ENCODE measurements at places on chromosomes 5 and 9.
A peak's percentile ranks its signal among the peaks of the same experiment; 100 is the strongest.

DNA sequence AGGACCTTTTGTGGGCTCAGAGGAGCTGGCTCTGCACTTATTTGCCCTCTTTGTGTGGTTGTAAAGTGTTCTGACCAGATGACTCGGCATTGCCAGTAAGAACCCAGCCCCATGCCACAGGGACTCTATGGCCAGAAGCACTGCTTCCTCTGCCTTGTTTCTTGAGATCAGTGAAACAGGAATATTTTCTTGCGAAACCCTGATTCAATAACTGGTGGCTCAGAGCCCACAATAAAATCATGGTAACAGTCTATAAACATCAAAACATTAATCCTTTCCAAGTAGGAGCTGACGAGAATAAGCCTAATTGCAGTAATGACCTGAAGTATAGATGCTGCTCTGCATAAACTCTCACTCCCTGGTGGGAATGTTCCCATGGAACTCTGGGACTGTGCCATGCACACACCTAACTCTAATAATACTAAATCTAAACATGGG lies 344.3 kb downstream of the ZNF608 start:
- no peak for DNase-seq

DNA sequence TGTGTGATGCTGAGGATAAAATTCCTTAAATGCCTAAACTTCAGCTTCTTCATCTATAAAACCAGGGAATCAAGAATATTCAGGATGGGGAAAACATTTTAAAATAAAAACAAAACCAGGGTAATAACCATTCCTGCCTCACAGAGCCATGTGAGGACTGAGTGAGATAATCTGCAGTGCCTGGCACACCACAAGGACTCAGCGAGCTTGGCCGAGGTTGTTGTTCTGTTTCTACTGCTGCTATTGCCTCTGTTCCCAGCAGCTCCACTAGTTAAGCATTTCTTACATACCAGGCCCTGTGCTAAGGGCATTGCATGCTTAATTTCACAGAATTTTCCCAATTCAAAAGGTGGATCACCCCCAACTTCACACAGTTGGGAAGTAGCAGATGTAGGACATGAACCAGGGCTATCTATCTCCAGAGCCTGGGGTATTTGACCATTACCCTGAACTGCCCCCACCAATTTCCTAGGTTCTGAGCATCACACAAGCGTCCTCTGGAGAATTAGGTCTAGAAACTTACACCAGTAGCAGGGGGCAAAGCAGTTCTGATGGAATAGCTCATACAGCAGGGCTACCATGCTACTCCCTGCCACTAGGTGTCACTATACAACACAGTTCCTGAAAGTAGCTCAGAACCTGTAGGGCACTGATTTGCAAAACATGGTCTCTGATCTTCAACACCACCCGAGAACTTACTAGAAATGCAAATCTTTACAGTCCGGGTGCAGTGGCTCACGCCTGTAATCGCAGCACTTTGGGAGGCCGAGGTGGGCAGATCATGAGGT lies 74.3 kb downstream of the LRSAM1 start:
- DNase-seq, result no peak

DNA sequence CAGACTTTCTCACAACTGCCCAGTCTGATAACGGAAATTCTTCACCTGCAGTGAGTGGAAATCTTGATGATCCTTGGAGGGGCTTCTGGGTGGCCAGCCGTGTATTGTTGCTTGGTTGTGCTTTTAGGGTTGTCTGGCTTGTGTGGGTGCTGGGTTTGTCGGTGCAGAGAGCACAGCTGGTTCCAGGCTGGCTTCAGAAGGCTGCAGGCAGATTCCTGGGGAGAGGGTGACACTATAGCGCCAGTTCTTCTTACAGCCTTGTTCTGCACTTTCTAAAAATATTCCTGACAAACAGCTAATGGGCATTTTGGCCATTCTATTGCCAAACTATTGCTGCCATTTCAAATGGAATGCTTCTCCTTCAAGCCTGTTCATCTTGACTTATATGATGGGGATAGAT lies 99.3 kb downstream of the PDZD2 start:
- DNase-seq, result no peak

DNA sequence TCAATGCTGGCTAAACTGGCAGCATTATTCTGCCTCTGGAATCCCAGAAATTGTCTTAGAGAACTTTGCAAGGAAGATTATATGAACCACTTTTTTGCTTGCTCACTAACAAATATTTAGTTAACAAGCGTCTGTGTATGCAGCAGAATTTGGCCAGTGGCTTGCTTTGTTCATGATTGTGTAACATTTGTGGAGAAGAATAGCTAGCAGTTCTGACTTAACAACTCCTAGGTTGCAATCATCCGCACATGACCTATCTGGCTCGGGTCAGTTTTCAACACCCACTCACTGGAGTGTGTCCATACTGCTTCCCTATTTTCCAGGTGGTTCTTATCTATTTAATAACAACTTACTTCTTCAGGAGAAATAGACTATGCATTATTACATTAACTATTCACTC lies 98.5 kb downstream of the SNX18 start:
- DNase-seq, result no peak

DNA sequence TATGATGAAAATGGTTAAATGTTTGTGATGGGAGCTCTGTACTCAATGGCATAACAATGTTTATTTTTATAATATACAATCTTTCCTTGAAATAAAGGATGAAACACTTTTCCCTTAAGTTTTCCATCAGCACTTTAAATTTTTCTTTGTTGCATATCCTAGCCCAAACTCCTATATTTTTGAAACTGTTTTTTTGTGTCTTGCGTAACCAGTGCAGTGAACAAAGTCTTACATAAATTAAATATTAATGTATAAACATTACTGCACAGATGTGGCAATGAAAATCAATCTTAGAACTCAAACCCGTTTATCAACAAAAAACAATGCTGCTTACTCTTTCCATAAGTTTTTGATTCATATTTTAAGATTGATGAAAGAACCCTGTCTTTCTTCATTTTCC lies 34.1 kb upstream of the IL31RA start:
- DNase-seq, result no peak

GRCh38 chr9:110520120-110520701 lies 59.3 kb downstream of the SVEP1 start:
- DNase-seq, result no peak

DNA sequence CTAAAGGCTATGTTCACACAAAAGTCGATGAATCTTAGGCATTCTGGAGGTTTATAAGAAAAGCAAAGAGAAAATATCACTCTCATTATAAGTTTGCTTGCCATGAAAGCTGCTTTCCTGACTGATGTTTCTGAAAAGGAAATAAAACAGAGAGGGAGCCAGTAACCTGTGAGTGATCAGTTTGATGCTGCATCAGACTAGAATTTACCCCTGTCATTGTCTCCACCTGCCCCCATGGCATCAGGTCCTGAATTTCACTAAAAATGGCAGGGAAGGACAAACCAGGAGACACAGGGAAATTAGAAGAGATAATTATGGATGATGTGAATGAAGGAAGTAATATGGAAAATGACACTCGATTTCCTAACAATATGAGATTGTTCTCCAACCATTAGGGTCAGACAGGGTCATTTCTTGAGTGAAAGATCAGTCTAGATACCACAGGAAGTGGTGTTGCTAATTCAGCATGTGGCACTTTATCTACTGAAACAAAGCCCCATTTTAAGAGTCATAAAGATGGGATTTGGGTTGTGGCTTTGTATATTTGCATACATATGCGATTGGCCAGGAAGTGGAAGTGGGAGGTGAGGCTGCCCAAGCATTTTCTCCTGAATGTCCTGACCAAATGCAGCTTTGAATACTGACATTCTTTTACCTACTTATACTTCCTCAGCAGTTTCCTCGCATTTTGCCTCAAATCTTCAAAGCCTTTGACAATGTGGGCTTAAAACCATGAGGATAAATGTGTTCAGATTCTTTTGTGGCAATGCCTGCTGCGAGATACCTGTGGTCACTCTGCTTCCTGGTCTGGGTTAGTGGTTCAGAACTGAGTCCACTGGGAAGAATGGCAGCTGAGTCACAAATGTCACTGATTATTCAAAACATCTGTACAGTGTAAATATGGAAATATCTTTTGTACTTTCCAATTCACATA lies 29.7 kb downstream of the MEGF10 start:
- DNase-seq, result no peak

GRCh38 chr5:139711906-139712224 lies 63.7 kb downstream of the CXXC5 start:
- DNase-seq, result peak; percentile 77

DNA sequence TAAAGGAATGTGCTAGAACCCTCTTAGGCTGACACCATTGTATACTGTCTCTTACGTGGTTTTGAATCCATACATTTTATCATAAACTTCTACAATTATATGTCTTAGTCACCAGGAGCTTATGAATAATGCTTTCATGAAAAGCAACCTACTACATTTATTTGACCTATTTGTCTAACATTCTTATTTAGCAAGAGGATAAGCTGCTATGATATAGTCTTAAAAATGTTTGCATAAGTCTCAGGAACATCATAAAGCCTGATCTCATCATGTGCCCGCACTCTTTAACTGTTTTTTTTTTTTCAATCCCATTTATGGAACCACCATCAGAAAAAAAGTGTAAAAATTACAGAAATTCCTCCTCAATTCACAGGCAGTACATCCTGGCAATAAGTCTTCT lies 59.7 kb downstream of the CDH12 start:
- no peak for DNase-seq

GRCh38 chr5:17370651-17371050 lies 127.4 kb upstream of the TAF11L2 start:
- no peak for DNase-seq

- DNase-seq, result no peak
These were observed 5.3 kb downstream of the DOK3 start for GRCh38 chr5:177504086-177505056.

DNA sequence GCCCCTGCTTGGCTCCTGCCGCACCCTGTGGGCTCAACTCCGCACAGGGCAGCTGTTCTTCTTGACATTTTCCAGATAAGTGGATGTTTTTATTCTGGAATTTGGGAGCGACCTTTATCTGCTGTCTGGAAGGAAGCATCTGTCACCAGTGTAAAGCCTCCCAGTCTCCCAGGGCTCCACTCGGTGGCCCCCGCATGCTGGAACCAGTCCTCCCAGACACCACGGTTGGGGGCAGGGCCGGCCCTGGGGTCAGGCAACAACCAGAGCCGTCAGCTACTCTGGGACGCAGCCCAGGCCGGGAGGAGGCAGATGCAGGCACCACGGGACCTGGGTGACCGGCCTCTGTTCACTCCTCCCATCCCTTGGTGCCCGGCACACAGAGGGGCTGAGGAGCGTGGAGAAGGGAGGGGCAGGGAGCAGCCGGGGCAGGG lies 92.8 kb upstream of the ADAMTS2 start:
- DNase-seq, result no peak

GRCh38 chr5:1652873-1653697 lies 129.3 kb upstream of the LPCAT1 start:
- no peak for DNase-seq

DNA sequence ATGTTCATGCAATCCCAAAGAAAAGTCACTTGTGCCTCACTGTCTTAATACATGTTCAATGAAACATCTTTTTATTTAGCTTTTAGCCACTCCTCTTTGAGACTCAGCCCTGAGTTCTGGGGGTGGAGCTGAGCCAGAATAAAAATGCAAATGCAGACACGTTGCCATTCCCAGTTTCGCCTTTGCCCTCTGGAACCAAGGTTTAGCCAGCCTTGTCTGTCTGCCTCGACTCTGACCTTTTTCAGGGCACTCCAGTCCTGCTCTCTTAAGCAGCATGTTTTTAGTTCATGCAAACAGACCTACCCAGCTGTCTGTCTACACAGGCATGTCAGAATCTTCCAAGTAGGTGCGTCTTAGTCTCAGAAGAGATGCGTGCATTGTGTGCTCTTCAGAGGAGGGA lies 82.2 kb upstream of the RANBP3L start:
- DNase-seq, result no peak

- no peak for DNase-seq
These were observed 73.0 kb upstream of the IL17B start for GRCh38 chr5:149452007-149452664.

- peak; percentile 98 for DNase-seq
These were observed 39.5 kb upstream of the GARNL3 start for GRCh38 chr9:127224883-127225739.

- DNase-seq, result no peak
These were observed 86.0 kb downstream of the BRINP1 start for GRCh38 chr9:119283078-119283794.

All from substantia nigra (tissue), 51 donors.